ENCODE measurements at places on chromosomes 1 and 21.

- peak overlapping the region; percentile 100 for H3K4me3 ChIP-seq
- no peak for DNase-seq
- H3K36me3 ChIP-seq, result no peaks in the 10 kb centered on the region
- peaks cover 9% of the 10 kb centered on the region for H3K4me1 ChIP-seq
- H3K27me3 ChIP-seq, result peaks cover 3% of the 10 kb centered on the region
- peak overlapping the region; percentile 79 for H3K27ac ChIP-seq
Observed at GRCh38 chr1:247111259-247111699, 7.1 kb upstream of the ZNF669 start.

DNA sequence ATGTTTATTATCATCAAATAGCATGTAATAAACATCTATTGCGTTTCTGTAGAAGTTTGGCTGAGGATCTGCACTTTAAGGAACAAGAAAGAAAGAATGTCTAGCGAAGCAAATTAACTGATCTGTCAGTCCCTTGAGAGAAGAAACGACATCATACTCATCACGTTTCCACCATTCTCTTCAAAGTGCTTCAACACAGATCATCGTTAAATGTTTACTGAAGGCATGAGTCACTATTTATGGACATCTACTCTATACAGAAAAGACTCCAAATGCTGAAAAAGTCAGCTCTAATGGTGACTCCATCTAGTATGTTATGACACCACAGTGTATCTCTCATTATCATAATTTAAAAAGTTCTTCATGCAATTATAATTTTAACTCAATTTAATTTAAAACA, 369.1 kb downstream of the RGS7 start:
- DNase-seq, result no peak
- H3K36me3 ChIP-seq, result no peaks in the 10 kb centered on the region
- H3K27me3 ChIP-seq, result no peaks in the 10 kb centered on the region
- no peak overlapping the region for H3K4me3 ChIP-seq

GRCh38 chr1:59678493-59679228, 136.1 kb upstream of the HOOK1 start:
- H3K27me3 ChIP-seq, result no peaks in the 10 kb centered on the region
- H3K4me3 ChIP-seq, result no peak overlapping the region
- no peak overlapping the region for H3K27ac ChIP-seq
- no peak for DNase-seq
- H3K36me3 ChIP-seq, result no peaks in the 10 kb centered on the region

DNA sequence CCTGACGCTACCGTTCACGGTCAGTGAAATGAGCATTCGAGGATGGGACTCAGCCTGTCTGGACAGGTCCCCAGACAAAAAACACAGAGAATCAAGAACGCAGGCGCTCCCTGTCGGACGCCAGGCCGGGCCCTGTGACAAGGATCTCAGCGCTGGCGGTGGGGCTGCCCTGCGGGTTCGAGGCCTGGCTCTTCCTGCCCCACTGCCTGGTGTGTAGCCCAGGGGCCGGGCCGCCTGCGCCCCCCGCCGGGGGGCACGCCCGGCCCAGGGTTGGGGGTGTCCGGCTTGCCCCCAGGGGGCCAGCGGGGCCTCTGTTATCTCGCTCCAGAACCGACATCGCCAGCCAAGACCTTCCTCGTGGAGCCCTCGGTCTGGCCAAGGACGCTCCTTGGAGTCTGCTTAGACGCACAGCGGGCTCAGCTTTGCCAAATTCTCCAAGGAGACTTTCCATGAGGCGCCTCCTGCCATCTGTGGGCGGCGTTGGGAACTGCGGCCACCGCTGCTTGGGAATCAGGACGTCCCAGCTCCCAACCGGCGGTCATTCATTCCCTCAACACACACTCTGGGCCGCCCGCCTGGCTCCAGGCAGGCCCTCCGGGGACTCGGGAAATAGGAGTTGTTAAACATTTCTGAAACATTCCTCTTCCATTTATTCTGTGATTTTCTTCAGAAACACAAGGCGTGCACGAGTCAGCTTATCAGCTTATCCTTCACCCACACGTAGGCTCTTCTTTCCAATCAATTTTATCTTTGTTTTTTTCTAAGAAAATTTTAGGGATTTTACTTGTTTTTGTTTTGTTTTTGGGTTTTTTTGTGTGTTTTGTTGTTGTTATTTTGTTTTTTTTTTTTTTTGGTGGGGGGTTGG, 11.3 kb upstream of the RIPK4 start:
- H3K27me3 ChIP-seq, result no peaks in the 10 kb centered on the region
- no peaks in the 10 kb centered on the region for H3K36me3 ChIP-seq
- peak; percentile 92 for DNase-seq
- peak overlapping the region; percentile 74 for H3K27ac ChIP-seq
- no peak overlapping the region for H3K4me3 ChIP-seq

- H3K36me3 ChIP-seq, result no peaks in the 10 kb centered on the region
- no peak overlapping the region for H3K4me3 ChIP-seq
- no peaks in the 10 kb centered on the region for H3K4me1 ChIP-seq
- DNase-seq, result no peak
- no peak overlapping the region for H3K27ac ChIP-seq
- H3K27me3 ChIP-seq, result no peaks in the 10 kb centered on the region
Observed at GRCh38 chr1:62356257-62356835, 37.1 kb upstream of the KANK4 start.

- no peaks in the 10 kb centered on the region for H3K36me3 ChIP-seq
- no peak overlapping the region for H3K27ac ChIP-seq
- H3K27me3 ChIP-seq, result no peaks in the 10 kb centered on the region
- DNase-seq, result no peak
- no peaks in the 10 kb centered on the region for H3K4me1 ChIP-seq
- no peak overlapping the region for H3K4me3 ChIP-seq
Observed at GRCh38 chr1:195495720-195496635, 1112.3 kb downstream of the KCNT2 start.
